ENCODE measurements at places on chromosomes 2 and 18. TPM values are rescaled to one million over a fixed set of nuclear protein-coding genes. Genes with fewer than 3 reads are reported as not detected.

- H3K4me3 ChIP-seq: no peak overlapping the region
- H3K36me3 ChIP-seq: no peaks in the 10 kb centered on the region
- DNase-seq: no peak
- H3K27me3 ChIP-seq: no peaks in the 10 kb centered on the region
These were observed 375.0 kb upstream of the ZEB2 start for GRCh38 chr2:144894612-144895599.

The NCOA1 gene
- total RNA-seq: 33.9 TPM

The COLEC12 gene
- total RNA-seq: 6.1 TPM

DNA sequence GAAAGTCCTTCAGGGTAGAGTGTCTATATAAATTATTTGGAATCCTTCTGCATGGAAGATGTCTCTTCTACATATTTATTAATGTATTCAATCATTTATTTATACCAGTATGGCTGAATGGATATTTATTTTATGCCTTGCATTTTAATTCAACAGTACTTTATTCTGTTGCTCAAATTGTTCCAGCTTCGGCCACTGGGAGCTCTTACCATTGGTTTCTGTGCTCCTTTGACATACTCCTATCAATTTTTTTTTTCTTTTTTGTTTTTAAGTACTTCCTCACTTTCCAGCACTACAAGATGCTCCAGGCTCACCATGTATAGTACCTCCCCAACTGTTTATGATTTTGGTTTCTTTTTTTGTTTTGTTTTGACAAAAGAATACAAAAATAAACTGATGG lies 39.4 kb upstream of the WIPF1 start:
- H3K4me3 ChIP-seq: no peak overlapping the region
- no peaks in the 10 kb centered on the region for H3K27me3 ChIP-seq

The GULP1 gene
- total RNA-seq: 16.4 TPM

- H3K27ac ChIP-seq: no peak overlapping the region
- no peaks in the 10 kb centered on the region for H3K36me3 ChIP-seq
- H3K4me3 ChIP-seq: no peak overlapping the region
- H3K4me1 ChIP-seq: no peaks in the 10 kb centered on the region
These were observed 192.8 kb upstream of the APCDD1 start for GRCh38 chr18:10261344-10262276.
